Activated T-cell treated with anti-CD3 and anti-CD28 coated beads for 24 hours (primary cell): ENCODE measurements at places on chromosomes 1 and 21.

DNA sequence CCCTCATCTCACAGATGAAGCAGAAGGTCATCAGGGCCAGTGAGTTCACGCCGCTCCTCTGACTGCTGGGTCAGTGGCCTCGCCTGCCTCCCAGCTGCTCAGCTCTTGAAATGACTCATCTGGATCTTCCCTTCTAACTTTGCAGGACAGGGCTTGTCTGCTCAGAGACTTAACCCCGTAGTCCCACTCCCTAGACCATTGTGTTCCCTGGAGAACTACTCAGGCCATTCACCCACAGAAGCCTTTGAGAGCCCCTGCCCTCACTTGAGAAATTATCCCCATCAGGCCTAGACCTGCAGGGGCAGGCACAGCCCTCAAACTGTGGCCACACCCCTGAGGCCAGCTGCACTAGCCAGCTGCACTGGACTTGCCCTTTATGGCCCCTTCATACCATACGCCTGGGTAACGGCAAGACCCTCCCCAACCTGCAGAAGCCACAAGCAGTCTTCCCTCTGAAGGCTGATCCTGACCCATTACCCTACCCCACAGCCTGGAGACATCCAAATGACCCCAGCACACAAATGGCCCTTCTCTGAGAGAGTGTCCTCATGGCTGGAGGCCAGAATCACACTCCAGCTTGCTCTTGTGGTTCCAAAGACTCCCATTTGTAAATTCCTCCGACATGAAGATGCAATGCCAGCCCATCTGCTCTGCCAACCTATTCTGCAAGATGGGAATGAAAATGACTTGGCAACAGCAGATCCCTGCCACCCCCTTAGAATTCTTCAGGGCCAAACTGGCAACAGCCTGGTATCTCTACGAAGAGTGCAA is 33.2 kb downstream of the RCSD1 start:
- no peak for DNase-seq

DNA sequence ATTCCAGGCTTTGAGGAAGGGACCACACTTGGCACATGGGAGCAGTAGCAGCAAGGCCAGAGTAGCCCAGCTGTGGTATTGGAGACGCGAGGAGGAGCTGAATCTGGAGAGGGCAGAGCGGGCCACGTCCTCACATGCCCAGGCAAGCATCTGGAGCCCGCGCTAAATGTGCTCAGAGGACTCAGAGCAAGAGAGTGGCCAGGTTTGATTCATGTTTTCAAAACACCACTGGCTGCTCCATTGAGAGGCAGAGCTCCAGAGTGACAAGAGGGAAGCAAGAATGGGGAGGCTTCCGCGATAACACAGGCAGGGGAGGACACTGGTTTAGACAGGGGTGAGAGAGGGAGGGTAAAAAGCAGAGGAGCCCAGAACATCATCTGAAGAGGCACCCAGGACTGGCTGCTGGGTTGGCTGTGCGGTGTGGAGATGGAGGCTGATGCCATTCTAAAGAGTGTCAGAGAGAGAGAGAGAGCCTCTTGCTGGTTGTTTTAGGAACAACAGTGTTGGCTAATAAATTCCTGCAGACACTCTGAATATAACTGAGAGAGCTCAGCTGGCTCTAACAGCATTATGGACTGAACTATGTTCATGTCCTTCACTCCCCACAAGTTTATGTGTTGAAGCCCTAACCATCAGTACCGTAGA is 32.3 kb downstream of the RCAN1 start:
- no peak for DNase-seq

GRCh38 chr1:118863688-118864087 is 124.5 kb downstream of the TBX15 start:
- DNase-seq = no peak

DNA sequence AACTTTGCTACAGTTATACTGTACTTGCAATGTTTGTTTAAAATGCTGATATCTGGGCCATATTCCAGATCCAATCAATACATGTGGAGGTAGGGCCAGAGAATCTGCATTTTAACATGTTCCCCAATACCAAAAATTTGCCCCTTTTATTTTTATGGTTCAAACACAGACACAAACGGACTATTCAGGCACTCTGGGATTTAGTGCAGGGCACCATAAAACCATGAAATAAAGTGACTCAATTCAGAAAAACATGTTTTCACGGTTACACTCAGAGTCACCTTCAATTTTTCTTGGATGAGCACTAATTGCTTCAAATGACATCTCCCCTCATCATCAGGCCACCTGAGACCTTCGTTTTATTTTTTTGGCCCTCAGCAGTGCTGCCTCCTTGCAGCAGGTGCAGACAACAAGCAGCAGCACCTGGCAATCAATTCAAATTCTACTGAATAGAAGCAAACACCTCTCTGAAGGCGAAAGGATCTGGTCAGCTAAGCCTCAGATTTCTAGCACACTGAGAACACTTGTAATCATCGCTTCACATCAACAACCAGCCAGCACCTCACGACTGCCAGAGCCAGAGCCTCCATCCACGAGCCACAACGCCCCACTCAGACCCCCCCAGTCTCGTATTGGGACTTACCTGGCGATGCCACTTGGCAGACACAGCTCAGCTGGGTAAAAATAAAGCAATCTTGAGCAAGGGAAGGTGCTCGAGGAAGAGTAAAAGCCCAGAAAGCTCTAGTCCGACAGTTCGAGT is 1.1 kb downstream of the ERO1B start:
- no peak for DNase-seq

DNA sequence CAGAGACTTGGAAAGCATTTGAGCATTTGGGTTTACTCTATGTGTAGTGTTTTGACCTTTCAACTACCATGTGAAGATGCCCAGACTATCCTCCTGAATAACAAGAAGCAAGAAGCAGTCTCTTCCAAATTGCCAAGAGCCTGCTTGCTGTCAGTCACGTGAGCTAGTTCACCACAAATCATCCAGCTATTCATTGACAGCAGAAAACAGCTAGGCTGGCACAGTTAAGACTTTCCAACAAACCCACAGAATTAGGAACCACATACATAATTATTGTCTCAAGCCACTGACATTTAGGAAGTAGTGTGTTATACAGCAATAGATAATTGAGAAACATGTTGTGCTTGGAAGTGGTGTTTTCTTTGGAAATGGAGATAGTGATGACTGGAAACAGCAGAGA is 1652.0 kb downstream of the NCAM2 start:
- DNase-seq = no peak

DNA sequence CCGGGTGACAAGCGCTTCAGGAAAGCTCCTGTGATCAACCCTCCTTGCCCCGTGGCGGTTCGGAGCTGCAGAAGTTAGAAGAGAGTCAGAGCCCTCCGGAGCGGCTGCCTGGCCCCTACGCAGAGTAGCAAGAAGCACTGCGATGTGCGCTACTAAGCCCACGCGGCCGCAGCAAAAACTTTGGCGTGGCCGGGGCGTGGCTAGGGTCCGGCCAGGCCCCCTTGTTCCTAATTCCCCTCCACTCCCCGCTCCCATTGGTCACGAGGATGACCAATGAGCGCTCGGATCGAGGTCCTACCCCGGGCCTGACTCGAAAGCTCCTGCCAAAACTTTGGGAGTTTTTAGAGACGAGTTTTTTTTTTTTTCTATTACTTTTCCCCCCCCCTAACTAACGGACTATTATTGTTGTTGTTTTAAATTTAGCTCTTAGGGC is at the start of gene HLX:
Gene HLX, plus strand, starts transcription at position 368 of the 433 bp plus-strand sequence. CDS start 415 bp downstream, outside the sequence.
- no peak for DNase-seq

GRCh38 chr1:212477014-212477679 is 44.4 kb downstream of the NENF start:
- DNase-seq = peak; percentile 74

- no peak for DNase-seq
These were observed 34.4 kb downstream of the MAP3K21 start for GRCh38 chr1:233361876-233362275.

DNA sequence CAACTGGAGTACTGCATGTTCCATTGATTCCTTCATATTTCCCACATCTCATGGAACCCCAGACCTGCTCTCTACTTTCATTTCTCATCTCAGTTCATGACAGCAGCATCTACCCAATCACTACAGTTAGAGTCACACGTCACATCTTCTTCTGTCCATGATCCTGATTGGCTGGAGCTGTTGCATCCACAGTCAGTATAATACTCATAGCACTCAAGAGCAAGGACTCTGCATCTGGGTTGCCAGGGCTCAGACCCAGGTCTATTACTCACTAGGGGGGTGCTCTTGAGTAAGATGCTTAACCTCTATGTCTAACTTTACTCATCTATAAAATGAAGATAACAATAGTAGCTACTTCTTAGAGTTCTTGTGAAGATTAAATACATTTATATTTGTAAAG is 4.4 kb upstream of the XPR1 start:
- no peak for DNase-seq

DNA sequence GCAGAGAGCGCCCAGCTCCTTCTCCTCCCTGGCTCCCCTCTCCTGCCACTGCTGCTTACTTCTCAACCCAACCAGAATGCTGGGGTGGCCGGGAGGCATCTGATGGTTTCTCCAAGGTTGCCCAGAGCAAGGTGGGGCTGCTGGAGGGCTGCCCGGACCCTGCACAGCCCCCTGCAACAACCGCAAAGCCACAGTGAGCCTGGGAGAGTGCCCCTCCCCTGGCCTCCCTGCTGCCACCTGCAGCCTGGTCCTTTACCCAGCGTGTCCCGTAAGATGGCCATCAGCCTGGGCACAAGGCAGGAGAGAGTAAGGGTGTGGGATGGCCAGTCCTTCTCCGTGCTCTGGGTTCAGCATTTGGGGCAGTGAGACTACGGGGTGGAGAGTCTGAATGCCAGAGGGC is 17.0 kb downstream of the MX2 start:
- no peak for DNase-seq

- DNase-seq = no peak
These were observed 176.9 kb upstream of the FMN2 start for GRCh38 chr1:239914751-239915231.
